Stimulated activated CD8-positive, alpha-beta memory T cell treated with anti-CD3 and anti-CD28 coated beads, Interleukin-15, amount 100 ng/mL, for 24 hours (primary cell): ENCODE measurements at places on chromosomes 2 and 18.

DNA sequence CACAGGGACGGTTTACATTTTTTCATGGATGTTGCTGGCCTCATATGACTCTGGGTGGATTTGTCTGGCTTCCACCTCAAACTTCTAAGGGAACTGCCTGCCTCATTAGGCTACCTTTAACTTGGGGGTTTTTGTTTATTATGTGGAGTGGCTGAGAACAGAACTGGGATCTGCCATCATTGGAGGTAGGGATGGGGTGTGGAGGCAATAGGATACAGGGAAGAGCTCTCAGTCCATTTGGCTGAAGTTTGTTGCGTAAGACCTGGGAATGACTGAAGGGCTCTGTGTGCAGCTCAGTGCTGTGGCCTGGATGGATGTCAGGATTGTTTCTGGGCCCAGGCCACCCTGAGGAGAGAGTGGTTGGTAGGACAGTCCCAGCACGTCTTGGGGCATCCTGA, 31.2 kb downstream of the ASB1 start:
- no peak for DNase-seq

DNA sequence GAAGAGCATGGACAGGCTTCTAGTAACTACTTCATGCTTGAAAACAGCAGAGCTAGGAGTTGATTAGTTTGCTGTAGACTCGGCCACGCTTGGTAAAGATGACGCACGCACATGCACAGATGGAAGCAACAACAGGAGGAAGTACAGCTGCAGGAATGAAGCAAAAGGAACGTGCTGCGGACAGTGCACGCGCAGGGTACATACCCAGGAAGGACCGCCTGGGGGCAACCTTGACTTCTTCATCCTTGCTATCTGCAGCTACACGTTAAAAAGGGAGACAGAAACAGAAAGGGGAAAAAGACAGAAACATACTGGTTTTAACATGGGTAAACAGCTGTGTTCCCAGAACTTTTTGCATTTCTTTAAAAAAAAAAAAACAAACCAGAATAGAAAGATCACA, 17.7 kb downstream of the SLC66A2 start:
- DNase-seq = no peak

DNA sequence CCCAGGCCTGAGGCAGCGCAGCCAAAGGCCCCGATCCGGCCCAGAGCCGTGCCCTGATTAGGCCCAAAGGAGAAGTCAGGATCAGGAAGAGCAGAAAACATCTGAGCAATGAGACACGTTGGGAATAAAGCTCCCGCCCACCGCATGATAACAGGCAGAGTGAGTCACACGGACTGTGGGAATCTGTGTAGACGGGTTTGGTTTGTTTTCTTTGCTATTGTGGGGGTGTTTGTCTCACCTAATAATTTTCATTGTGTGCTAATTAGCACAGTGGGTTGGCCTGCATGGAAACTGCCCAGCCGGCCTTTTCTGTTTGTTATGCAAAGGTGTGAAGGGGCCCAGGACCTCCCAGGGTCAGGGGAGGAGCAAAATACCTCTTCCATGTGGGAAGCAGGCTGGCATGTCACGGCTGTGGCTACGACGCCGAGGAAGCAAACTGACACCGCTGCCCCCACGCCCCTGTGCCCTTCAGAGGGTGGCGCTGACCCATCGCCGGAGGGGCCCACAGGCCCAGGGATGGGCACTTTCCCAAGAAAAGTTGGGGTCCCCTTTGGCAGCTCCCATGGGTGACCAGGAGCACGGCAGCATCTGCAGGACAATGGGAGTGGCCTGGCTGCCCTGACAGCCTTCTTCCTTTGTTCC, 68.4 kb upstream of the CTDP1 start:
- DNase-seq = no peak

- DNase-seq = no peak
Observed at GRCh38 chr2:23745726-23746105, 181.2 kb downstream of the ATAD2B start.

GRCh38 chr2:99297994-99298393, 3.0 kb downstream of the LYG1 start:
- no peak for DNase-seq

DNA sequence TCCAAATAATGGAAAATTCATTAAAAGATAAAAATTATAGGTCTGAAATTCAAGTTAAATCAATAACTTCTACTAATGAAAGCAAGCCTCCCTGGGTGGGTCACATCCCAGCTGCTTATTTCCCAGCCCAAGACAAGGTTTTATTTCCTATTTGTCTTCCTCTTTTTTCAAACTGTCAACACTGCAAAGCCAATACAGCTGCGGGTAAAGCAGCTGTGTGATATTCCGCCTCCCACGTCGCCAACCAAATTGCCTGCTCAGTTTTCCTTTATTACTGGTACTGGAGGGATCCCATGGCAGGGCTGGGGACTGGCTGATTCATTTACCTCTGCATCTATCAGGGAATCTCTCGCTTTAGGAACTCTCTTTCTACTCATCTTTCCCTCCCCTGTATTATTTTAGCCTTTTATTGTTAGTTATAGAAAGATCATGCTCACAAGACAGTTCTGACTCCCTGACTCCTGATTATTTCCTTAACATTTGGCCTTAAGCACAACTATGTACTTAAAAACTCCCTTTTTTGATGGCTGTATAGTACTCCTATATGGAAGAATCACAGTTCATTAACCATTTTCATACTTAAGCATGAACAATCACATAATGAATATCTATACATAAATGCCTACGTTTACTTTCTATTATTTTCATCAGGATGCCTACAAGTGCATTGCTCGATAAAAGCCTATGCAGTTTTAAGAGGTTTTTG, 253.1 kb downstream of the CDCA7 start:
- no peak for DNase-seq

GRCh38 chr2:151817929-151818328, 10.3 kb downstream of the ARL5A start:
- DNase-seq = no peak

GRCh38 chr2:186687807-186688211, 6.1 kb upstream of the FAM171B start:
- no peak for DNase-seq

DNA sequence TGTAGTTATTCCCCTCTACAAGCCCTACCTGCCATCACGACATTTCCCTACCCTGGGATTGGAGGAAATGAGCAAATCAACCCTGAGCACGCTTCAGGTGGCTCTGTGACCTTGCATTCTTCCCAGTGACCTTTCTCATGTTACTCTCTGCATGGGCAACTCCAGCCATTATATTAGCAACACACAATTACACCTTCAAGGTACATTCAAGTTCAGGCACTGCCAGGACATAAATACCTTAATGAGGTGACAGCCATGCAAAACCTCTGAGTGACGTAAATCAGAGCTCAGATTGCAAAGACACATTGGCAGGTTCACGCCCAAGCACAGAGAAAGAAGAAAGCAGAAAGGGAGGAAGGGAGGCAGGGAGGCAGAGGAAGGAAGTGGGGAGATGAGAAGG, 68.7 kb upstream of the ALK start:
- DNase-seq = no peak

- DNase-seq = no peak
Observed at GRCh38 chr2:157696036-157696435, 67.4 kb upstream of the ACVR1C start.

DNA sequence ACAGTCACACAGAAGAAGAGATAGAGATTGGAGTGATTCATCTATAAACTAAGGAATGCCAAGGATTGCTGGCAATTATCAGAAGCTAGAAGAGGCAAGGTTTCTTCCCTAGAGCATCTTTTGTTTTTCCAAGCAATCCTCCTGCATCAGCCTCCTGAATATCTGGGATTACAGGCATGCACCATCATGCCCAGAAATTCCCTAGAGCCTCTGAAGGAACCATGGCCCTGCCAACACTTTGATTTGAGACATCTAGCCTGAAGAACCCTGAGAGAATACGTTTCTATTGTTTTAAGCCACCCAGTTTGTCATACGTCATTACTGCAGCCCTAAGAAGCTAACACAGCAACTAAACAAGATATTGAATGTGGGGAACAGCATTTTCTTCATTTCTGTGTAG, 525.0 kb downstream of the ERBB4 start:
- no peak for DNase-seq
